ENCODE measurements at places on chromosomes 2 and 18.

DNA sequence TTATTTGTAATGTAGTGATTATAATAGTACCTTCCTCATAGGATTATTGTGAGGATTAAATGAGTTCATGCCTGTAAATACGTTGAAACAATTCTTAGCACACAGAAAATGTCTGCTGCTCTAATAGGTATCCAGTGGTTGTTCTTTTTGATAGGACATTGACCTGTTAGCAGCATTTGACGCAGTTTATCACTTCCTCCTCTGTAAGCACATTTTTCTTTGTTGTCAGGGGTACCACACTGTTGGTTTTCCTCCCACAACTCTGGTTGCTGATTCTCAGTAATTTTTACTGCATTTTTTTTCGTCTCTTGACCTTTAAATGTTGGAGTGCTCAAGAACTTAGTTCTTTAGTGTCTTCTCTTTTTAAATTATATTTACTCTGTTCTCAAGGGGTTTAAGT, 15.4 kb downstream of the PPM1B start:
- DNase-seq: no peak

DNA sequence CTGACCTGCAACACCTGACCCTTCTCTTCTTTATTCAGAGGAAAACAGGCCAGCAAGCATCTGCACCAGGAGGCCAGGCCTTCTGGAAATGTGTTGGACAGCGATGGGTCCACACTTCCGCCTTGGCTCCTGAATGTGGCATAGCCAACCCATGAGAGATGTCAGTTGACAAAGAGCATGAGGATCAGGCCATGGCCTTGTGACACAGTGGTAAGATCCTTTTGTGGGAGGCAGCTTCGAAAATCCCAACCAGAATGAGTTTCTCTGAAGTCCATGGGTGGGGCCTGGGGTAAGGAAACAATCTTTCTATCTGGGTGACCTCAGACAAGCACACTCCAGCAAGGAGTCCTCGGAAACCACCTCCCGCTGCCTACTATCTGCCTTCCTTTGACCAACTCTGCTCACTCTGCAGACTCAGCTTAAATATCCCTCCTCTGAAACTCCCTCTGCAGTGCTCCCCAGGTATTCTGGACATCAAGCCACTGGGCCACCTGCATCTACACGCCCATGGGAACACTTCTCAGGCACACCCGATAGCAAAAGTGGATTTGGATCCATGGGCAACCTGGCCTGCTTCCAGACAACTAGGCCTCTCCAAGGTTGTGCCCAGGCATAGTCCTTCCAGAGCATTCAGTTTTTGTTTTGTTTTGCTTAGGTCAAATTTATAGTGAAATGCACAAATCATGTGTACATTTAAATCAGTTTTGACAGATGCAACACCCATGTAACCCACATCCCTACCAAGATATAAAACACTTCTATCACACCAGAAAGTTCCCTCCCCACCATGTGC, 3.6 kb upstream of the SH2D6 start:
- DNase-seq: no peak

- no peak for DNase-seq
These were observed 17.5 kb upstream of the CCL20 start for GRCh38 chr2:227796045-227796711.

GRCh38 chr2:157194844-157195243, 62.7 kb upstream of the GALNT5 start:
- DNase-seq: no peak

- no peak for DNase-seq
These were observed 49.0 kb downstream of the SNED1 start for GRCh38 chr2:241047253-241048010.

GRCh38 chr2:74413001-74413698, 8.3 kb downstream of the C2orf81 start:
- DNase-seq: no peak

DNA sequence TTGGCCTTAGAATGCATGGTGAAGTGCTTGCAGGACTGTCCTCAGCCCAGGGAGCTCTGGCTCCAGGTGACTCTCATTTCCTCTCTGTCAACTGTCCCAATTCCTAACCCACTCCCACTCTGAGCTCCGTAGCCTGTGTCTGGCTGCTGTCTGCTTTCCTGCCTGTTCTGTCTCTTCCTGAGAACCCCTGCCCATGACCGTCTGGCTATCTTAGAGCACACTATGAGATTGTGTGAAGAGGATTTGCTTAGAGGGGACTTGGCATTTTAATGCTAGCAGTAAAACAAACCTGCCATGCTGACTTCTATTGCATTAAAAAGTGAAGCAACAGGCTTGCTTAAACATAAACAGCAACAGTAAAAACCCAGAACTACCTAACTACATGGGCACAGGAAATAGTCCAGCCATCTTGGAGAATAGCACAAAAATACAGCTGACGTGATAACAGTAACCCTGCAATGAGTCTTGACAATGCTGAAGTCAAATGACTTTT, 234.7 kb downstream of the PRKCE start:
- no peak for DNase-seq

Measured in activated T-cell treated with anti-CD3 and anti-CD28 coated beads, Interleukin-2, amount 50 U/mL, for 4 hours (primary cell).